Fibroblast of gingiva (primary cell): ENCODE measurements at places on chromosomes 13 and 19.

- no peak for DNase-seq
Measured at GRCh38 chr13:28684257-28684656, 25.3 kb downstream of the POMP start.

- no peak for DNase-seq
Measured at GRCh38 chr13:73902296-73902695, 231.9 kb downstream of the KLF12 start.

GRCh38 chr13:83691966-83692365 lies 190.3 kb downstream of the SLITRK1 start:
- peak; percentile 17 for DNase-seq

DNA sequence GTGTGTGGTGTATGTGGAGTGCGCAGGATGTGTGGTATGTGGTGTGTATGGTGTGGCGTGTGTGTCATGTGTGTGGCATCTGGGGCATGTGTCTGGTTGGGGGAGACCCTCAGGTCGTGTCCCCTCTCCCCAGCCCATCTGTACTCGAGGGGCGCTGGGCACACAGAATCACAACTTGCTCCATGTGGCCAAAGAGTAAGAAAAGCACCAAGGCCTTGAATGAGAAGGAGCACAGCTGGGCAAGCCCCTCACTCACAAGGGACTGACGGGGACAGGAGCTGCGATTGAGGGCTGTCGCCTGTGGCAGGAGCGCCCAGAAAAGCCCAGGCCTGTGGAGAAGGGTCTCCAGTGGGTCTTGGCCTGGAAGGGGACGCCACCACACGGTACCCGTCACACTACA lies 62.8 kb downstream of the PEPD start:
- no peak for DNase-seq

DNA sequence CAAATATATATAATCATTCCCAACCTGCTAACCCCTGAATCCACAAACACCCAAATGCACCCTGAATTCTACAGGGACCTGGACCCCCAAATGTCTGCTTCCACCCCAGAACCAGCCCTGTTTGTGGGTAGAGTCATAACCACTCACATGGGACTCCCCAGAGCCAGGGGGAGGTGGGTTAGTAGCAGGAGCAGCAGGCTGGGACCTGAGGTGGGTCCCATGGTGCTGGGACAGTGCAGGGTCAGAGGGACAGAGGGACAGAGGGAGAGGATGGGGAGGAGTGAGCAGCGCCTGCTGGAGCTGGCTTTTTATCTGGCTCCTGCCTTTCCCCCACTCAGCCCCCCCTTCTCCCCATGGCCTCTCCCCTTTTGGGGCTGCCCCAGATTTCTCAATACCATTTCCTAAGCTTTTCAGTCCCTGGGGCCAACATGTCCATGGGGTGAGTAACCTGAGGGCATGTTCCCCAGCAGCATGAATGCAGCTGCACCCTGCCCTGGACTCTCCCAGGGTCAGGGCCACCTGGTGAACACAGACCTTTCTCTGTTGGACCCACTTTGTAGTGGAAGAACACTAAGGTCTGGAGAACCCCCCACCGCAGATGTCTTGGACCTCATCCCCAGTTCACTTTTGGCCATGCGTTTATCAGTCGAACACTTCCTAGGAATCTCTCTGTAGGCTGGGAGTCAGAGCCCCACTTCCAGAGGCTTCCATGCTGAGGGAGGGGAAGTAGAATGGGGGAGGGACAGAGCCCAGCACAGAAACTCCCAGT lies at the start of gene C3:
Gene C3 (minus strand): TSS at position 282 of the 769 bp plus-strand sequence. CDS start 61 bp downstream, at position 221.
- DNase-seq: peak; percentile 87

- DNase-seq: no peak
Measured at GRCh38 chr19:14051980-14052379, 9.9 kb downstream of the PALM3 start.

DNA sequence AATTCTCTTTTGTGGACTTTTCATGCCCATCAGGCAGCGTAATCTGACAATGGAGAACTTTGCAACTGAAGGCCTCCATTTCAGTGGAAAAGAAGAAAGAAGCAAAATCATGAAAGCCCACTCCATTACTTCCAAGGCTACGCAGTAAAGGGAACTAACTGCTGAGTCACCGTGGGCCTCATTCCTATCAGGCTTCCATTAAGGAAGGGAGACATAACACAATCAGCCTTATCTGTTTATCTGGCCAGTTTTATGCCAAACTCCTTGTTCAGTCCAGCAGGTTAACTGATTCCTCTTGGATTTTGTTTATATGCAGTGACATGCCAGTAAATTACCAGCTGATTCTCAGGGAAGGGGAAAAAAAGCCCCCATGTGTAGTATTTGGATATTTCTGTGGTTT lies 56.8 kb upstream of the KATNAL1 start:
- no peak for DNase-seq
